GM18507 (cell line): ENCODE measurements at places on chromosomes 4 and X.

DNA sequence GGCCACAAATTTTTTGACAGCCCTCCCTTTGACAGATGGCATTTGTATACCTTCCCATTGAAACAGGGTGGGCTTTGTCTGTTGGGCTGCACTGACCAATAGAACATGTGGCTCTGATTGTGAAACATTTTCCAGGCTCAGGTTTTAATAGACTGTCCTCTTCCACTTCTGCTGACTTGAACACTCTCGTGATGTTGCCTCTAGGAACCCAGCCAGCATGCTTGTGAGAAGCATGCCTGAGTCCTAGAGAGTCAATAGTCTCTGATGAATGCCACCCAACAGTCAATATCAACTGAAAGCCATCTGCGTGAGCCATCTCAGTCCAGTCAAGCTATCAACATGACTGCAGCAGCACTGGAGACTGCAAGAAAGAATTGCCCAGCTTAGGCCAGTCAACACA, 290.0 kb downstream of the SLC7A11 start:
- no peak for DNase-seq

- no peak for DNase-seq
Measured at GRCh38 chr4:157389741-157390140, 169.2 kb downstream of the GRIA2 start.

- no peak for DNase-seq
Measured at GRCh38 chr4:123651066-123651465, 254.5 kb downstream of the SPRY1 start.

- DNase-seq: no peak
Measured at GRCh38 chr4:108152980-108153379, 15.8 kb downstream of the LEF1 start.

- no peak for DNase-seq
Measured at GRCh38 chrX:1493877-1494510, 41.3 kb upstream of the ASMTL start.

- no peak for DNase-seq
Measured at GRCh38 chrX:112846187-112846586, 5.6 kb upstream of the AMOT start.
